Stimulated activated CD4-positive, alpha-beta T cell treated with anti-CD3 and anti-CD28 coated beads, Interleukin-15, amount 100 ng/mL, for 24 hours (primary cell): ENCODE measurements at places on chromosomes 1 and 21.

- no peak for DNase-seq
These were observed 84.4 kb upstream of the JAK1 start for GRCh38 chr1:65050735-65051134.

DNA sequence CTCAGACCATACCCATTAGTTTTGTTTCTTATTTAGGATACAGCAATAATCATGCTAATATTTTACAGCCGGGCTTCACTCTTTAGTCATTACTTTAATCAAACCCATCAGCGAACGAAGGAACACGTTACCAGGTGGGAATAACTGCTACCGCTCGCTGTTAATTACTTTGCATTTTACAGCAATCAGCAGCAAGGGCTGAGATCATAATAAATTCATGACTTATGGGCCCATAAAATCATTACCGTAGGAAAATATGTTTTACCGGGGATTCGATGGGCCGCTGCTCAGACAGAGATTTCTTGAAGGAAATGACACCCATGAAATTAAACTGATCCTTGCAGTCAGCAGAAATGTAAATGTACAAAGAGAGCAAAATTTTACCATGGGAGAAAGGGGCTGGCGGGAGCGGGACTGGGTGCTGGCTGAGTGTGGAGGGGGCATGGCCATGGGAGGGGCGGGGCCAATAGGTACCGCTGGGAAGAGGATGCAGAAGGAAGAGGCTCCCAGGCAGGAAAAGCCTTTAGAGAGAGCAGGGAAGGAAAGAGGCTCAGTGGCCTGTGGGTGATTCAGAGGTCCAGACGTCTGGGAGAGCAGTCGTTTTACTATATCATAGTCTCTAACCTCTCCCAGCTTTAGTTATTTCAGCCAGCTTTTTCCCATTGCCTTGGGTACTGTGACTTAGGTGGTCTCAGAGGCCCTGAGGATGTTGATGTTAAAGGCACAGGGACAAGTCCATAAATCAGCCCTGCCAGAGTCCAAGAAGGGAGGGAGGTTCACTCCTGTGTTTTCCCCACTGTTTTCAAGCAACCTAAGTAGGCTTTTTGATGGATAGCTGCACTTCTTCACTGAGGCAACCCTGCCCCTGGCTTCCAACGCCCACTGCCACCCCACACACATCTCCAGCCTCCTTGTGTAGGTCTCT, 258.9 kb downstream of the SEC16B start:
- DNase-seq = no peak

GRCh38 chr1:72064196-72065075, 217.9 kb downstream of the NEGR1 start:
- DNase-seq = no peak

- DNase-seq = no peak
These were observed 316.9 kb downstream of the CTH start for GRCh38 chr1:70727886-70728489.

DNA sequence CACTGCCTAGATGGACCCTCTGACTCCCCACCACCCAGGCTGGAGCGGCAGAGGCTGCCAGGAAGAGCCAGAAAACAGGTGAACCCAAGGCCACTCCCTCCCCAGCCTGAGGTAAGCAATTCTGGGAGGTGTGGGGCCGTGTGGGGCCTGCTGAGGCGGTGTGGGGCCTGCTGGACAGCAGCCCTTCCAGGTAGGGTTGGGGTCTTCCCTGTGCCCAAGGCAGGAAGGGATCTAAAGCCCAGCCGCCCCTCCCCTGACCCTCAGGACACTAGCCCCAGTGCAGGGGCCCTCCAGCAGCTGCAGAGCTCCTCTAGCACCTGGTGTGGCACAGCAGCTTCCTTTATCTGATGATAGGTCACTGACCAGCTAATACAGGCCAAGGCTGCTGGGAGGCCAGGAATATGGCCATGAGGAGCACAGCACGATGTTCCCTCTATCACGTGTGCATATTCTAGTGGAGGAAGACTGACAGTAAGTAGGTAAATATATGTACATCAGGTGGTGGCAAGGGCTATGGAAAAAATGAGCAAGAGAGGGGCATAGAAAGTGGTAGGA, 86.9 kb downstream of the IER5 start:
- no peak for DNase-seq

- no peak for DNase-seq
These were observed 65.8 kb upstream of the PRKACB start for GRCh38 chr1:84078108-84078841.

GRCh38 chr21:27268290-27268689, 301.4 kb upstream of the ADAMTS5 start:
- no peak for DNase-seq

GRCh38 chr1:92804721-92805201, 19.9 kb upstream of the EVI5 start:
- DNase-seq = no peak

GRCh38 chr1:209029737-209030136, 553.8 kb upstream of the CAMK1G start:
- DNase-seq = no peak

DNA sequence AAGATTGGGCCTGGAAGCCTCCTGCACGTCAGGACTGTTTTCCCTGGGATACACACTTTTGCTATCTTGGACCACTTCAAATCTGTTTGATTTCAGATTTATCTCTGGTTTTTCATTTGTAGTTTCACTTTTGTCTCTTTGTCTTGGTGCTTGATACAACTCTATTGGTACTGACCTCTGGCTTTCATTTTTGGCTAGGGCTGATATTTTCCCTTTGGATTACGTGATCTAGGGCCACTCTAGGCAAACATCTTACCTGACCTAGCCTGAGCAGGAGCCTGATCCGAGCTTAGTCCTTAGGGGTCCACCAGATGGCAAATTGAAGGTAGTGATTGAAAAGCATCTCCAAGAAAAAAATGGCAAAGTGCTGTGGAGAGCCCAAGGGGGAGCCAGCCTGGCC, 39.6 kb downstream of the ZBTB18 start:
- no peak for DNase-seq

- DNase-seq = no peak
These were observed 45.9 kb downstream of the TRIM11 start for GRCh38 chr1:228360533-228361313.

DNA sequence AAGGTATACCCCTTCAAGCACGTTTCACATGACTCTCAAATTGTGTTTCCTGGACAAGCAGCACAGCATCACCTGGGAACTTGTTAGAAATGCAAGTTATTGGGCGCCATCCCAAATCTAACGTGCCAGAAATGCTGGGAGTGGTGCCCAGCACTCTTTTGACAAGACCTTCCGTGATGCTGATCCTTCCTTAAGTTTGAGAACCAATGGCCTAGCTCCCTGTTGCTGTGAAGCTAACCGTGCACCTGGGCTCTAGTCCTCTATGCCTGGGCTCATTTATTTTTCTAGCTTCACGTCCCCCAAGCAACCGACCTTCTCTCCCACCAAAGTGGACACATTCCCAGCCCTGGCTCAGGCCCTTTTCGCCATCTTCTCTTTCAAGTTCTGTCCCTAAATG, 4.3 kb downstream of the BEST4 start:
- no peak for DNase-seq

- DNase-seq = no peak
These were observed 97.0 kb upstream of the CHODL start for GRCh38 chr21:18147678-18148077.

DNA sequence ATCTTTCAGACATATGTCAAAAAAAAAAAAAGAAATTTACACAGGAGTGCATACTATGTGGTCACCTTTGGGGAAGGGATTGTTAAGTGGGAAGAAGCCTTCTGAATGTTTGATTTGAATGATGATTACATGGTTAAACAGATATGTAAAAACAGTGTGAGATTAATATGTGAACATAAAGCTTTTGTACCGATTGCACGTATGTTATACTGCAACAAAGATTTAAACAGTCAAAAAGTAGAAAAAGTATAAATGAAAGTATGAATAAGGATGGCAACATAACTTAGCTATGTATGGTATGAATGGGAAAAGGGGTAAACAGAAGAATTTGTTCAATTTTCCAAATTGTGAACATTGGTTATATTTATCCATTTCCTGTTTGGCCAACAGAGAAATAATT, 10.0 kb upstream of the PLPP3 start:
- no peak for DNase-seq

DNA sequence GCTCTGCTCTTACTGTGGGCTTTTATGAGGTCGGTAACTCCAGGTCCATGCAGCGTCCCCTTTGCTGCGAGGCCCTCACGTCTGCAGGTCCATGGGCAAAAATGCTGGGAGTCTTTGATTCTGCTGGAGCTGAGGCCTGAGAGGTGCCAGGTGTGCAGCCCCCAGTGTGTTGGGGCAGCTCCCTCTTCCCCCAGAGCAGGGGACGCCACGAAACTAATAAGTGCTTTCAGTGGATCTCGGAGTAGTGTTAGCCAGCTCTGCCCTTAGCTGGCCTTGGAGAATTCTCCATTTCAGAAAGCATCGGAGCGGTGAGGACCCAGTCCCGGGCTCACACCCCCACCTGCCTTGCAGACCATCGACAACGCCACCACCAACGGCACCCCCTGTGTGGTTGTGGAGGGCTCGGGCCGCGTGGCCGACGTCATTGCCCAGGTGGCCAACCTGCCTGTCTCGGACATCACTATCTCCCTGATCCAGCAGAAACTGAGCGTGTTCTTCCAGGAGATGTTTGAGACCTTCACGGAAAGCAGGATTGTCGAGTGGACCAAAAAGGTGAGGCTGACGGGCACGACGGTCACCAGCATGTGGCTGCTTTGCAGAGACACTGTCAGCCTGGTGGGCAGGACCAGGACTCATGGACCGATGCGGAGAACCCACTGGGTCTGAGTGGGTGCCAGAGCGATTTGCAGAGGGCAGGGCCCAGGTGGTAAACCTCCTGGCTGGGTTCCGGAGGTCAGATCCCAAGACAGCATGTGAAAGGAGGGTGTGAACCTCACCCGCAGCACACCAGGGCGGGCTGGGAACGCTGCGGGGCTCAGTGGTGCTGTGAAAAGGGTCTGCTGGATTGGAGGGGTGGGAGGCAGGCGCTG, 25.5 kb downstream of the TRPM2 start:
- DNase-seq = no peak

DNA sequence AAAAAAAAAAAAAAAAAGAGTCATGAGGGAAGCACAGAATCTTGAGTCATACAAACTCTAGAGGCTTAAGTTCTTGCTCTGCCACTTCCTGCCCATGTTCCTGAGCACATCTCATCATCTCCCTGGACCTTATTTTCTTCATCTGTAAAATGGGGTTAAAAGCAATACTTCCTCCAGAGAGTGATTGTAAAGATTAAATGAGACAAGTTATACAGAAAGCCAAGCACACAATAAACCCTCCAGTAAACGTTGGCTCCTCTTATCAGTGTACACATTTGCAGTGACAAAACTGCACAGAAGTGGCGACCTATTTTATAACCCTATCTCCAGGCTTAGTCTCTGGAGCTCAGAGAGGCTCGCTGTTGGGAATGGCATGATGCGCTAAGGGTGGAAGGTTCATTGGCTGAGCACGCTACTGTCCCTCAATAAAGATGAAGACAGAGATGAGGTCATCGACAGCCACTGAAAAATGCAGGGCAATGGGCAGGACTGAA, 82.1 kb downstream of the RRAGC start:
- no peak for DNase-seq

GRCh38 chr1:188941986-188942385, 1535.7 kb downstream of the BRINP3 start:
- no peak for DNase-seq

- DNase-seq = no peak
These were observed 120.7 kb downstream of the GRIK3 start for GRCh38 chr1:36913484-36914060.

GRCh38 chr1:109969907-109970306, 14.7 kb upstream of the AHCYL1 start:
- DNase-seq = no peak

- peak; percentile 87 for DNase-seq
These were observed 26.9 kb upstream of the LBR start for GRCh38 chr1:225454733-225455132.

- DNase-seq = peak; percentile 73
These were observed at the start of gene AK5 for GRCh38 chr1:77281491-77282186. Gene AK5, plus strand, starts transcription at chr1:77282019. Its CDS starts 295 bp downstream, at chr1:77282314.

- no peak for DNase-seq
These were observed 1.3 kb downstream of the KMO start for GRCh38 chr1:241533326-241534115.

DNA sequence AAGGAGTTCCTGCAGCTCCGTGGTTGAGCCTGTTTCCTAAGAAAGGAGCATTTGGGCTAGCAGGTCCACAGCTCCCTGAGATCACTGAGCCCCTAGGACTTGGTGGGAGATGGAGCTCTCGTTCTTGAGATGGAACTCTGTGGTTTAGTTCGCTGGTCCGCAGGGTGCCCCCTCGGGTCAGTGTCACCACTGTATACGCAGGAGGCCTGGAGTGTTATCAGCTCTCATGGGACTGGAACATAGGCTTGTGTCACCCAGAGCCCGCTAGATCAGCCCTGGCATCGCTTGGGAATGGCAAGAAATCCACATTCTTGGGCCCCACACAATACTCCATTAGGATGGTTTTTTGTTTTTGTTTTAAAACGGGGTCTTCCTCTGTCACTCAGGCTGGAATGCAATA, 3.6 kb downstream of the SNAP47 start:
- no peak for DNase-seq

GRCh38 chr1:205122489-205122882, 708 bp upstream of the RBBP5 start:
- no peak for DNase-seq

DNA sequence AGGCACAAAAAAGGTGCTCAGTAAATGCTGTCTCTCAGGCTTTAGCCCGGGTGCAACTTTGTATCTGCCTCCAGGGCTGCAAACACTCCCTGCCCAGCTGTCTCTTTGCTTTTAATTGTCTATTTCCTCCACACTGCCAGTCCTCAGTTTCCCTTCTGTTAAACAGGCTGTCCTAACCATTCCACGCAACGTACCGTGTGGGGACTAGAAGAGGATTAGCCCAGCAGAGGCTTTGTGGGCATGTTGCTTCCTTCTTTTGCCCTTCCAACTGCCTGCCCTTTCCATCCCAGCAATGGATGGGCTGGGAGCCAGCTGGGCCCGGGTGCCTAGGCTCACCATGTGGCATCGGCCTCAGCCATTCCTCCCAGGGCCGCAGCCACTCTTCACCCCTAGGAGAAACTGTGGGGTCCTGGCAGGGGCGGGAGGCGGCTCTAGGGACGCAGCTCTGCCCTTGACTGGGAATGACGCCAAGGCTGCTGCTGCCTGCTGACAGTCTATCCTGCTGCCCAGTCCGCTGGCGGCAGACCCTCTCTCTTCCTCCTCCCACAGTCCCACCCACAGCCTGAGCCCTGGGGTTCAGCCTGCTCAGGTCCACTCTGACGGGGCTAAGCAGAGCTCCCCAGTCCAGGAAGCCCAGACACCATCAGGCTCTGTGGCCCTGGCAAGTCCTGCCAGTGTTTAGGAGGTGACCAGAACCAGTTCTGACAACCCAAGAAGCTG, 40.6 kb upstream of the LRP8 start:
- DNase-seq = no peak

DNA sequence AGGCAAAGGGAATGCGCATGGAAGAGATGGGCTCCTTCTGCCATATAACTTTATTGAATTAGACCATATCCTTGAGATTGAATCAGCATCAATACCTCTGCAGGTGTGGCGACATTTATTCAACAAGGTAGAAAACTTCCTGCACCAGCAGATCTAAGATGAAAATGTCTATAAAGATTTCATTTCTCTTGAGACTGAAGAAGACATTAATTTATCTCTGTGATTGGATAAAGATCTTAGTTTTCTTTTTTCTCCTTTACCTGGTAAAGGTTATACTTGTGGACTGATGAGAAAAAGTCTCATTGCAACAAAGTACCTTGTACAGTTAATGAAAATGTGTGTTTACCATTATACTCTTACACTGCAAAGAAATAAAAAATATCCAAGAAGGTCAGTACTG, at the start of gene OR2T8:
OR2T8 (plus strand) TSS at position 301 of the 400 bp plus-strand sequence. CDS start 766 bp downstream, outside the sequence.
- no peak for DNase-seq
